ENCODE measurements at places on chromosomes 6 and 20.

DNA sequence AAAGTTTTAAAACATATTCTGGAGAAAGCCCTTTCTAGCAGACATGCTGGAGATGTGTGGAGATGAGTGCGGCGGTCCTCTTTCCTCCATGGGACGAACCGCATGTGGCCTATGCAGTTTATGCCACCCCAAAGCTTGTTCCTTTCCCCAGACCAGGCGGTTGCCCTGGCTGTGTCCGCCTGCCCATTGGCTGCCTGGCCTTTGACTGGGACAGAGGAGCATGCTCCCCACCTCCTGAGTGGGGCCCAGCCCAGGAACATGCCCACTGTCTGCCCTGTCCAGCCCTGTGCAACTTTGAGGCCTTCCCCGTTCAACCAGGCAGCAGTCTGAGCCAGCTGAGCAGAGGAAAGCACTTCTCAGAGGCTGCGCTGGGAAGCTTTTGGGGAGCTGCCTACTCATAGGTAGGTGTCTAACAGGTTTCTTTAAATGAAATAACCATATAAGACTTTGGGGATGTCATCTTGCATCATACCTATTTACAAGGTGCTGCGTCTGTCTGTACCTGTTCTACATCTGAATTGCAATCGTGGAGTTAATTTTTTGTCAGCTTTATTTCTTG is 20.6 kb downstream of the FOXC1 start:
- DNase-seq, result no peak

DNA sequence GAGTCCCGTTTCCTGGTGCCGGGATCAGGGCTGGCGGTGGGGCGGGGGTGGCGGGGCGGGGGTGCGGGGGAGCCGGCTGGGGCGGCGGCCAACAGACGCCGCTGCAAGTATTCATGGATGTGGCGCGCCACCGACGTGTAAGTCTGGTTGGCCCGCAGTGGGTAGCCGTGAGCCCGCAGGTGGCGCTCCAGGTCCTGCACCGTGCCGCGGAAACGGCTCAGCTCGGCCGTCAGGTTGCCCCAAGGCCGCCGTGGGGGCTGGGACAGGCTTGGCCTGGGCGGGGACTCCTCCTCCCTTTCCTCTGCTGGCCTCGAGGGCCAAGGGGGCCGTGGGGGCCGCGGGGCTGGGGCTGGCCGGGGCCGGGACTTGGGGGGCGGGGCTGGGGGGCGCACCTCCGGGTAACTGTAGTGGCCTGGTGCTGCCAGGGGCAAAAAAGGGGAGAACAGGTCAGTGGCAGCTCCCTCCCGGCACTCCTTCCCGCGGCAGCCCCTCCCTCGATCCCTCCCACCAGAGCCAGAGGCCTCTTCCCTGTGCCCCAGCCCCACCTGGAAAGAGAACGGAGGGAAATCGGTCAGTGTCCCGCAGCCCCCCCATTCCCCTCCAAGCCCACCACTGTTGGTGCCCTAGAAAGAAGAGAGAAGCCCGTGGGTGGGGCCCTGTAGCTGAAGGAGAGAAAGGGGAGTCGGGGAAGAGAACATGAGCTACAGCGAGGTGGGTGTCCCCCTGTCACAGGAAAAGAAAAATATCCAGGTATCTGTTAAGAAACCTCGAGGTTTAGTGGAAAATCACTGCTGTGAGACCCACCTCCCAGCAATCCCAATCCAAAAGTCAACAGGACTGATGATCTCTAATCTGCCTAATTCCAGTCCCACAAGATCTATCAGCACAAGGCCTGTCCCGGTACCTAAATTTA is 21.3 kb downstream of the TNXB start:
- peak; percentile 88 for DNase-seq

- DNase-seq, result peak; percentile 34
These were observed 36.9 kb upstream of the PLCB4 start for GRCh38 chr20:9031991-9032390.

GRCh38 chr6:24780206-24780605 is 5.5 kb downstream of the GMNN start:
- DNase-seq, result no peak

GRCh38 chr6:23016696-23017095 is 447.3 kb downstream of the HDGFL1 start:
- DNase-seq, result no peak

DNA sequence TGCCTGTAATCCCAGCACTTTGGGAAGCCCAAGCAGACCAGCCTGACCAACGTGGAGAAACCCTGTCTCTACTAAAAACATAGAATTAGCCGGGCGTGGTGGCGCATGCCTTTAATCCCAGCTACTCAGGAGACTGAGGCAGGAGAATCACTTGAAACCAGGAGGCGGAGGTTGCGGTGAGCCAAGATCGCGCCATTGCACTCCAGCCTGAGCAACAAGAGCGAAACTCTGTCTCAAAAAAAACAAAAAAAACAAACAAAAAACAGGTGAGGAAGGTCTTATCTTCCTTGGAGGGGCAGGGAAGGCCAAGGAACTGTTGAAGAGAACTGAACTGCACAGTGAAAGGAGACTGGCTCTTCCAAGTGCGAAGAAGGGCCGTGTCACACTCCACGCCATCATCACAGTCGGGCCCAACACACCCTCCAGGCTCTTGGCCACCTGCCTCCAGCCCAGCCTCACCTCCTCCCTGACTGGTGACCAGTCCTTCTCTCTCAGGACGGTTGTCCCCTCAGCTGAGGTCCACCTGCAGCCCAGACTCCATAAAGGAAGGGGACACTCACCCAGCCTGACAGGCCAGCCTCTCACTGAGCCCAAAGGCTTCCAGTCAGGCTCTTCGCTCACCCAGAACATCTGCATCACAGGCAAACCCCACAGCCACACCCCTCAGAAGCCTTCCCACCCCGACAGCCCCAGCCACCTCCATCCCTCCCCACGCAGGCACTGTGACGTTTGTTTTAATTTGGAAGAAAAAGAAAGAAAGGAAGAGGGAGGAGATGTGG is 4.1 kb downstream of the ZC3H12D start:
- DNase-seq, result no peak

GRCh38 chr6:158544428-158544827 is 15.5 kb upstream of the TMEM181 start:
- DNase-seq, result no peak

- DNase-seq, result no peak
These were observed 76.5 kb upstream of the TOP1 start for GRCh38 chr20:40952136-40952535.

- no peak for DNase-seq
These were observed 153.6 kb downstream of the VEGFA start for GRCh38 chr6:43923376-43924221.

DNA sequence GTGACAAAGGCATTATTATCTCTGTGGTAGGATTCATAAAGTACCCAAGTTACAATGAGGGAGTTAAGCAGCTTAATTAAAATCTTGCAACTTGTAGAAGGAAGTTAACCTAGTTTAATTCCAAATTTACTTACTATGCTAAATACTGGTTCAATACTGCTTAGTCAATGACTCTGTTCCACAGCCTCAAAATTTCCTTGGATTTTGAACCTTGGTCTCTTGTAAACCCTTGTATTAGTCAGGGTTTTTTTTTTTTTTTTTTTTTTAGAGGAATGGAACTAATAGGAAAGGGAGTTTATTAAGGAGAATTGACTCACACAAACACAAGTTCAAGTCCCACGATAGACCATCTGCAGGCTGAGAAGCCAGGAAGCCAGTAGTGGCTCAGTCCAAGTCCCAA is 163.4 kb downstream of the HS3ST5 start:
- no peak for DNase-seq

GRCh38 chr6:128696691-128697689 is 176.6 kb upstream of the PTPRK start:
- no peak for DNase-seq

- no peak for DNase-seq
These were observed 32.5 kb downstream of the SDHAF4 start for GRCh38 chr6:70599187-70599586.

- peak; percentile 20 for DNase-seq
These were observed 43.4 kb downstream of the PLCG1 start for GRCh38 chr20:41180599-41181333.

DNA sequence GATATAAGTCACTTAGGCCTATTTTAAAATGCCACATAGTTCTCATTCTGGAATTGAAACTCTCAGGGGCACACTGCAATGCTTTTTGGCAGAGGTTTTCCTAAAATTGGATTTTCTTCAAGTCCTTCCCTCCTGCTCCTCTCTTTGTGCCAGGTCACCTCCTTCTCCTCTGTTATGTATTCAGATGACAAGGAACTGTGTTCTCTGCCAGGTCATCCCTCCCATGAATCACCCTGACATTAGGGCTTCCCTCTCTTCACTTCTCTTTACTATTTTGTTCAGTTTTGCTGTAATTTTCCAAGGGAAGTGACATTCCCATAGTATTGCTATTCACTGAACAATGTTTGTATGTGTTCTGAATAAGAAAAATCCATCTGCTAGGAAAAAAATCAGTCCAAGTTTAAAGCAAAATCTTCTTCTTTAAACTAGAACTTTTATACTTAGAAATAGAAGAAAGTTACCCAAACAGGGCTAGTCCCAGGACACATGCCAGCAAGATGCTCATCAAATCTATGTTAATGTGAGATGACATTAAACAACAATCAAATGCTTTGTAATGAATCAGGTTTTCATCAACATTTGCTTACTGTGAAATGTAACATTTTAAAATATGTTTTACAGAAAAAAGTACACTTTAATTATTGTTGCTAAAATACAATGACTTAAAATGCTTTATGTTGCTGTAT is 461.1 kb downstream of the MMUT start:
- DNase-seq, result no peak

GRCh38 chr20:18717062-18717461 is 96.5 kb upstream of the SCP2D1 start:
- DNase-seq, result no peak

- DNase-seq, result no peak
These were observed 52.0 kb downstream of the CDC5L start for GRCh38 chr6:44439270-44440045.

DNA sequence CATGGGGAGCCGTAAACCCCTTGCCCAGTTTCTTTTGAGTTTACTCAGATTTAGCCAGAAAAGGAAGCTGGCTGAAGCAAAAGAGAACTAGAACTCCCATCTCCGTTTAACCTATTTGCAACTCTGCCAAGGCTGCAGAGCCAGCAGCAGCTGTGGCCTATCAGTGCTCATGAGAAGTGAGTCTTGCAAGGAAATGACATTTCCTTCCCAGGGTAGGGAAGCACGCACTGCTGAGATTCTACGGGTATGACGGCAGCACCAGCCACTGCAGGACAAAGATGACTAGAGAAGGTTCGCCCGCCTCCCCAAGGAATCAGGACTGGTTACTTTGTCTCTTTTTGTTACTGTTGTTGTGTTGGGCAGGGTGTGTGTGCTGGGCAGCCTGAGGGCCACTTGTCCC is 47.6 kb downstream of the PPP1R3G start:
- DNase-seq, result peak; percentile 80

- DNase-seq, result no peak
These were observed 25.9 kb upstream of the HAO1 start for GRCh38 chr20:7966176-7966575.

DNA sequence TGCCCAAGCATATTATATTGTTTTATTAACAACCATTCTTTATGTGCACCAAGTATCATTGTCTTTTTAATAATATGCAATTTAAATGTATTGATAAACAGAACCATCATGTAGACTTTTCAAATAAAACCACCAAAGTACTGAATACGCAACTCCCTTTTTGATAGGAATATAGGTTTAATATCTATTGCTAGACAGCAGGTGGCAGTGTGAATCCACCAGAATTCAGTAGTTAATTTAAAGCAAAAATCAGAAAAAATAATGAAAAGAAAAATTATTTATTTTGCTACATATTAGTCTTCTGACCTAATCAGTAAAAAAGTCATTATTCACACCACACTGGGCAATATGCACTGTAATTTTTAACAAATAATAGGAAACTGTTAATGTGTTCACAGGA is 143.7 kb downstream of the KLHL32 start:
- no peak for DNase-seq

DNA sequence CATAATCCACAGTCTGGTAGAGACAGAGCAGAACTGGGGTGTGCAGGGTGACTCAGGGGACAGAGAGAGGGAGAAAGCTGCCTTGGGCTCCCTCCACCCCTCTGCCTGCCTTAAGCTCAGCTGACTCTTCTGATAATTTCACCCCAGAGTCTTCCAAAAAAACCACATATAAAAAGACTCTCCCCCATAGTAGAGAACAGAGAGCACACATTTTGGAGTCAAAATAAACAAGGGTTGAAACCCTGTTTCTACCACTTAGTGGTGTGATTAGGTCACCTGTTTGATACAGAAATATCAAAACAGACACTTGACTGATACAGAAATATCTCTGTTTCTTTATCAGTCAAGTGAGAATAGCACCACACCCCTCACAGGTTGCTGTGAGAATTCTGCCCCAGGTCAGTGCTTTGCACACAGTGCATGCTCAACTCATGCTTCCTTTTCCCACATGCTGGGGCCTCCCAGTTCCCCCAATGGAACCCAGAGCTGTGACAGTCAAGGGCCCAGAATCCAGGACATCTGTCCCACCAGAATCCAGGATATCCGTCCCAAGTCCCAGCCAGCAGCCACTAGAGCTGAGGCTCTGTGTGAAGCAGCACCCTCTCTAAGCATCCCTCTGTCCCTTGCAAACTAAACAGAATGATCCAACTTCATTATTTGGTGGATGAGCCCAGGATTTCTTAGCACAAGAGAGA is 1.2 kb downstream of the TREML2 start:
- no peak for DNase-seq

DNA sequence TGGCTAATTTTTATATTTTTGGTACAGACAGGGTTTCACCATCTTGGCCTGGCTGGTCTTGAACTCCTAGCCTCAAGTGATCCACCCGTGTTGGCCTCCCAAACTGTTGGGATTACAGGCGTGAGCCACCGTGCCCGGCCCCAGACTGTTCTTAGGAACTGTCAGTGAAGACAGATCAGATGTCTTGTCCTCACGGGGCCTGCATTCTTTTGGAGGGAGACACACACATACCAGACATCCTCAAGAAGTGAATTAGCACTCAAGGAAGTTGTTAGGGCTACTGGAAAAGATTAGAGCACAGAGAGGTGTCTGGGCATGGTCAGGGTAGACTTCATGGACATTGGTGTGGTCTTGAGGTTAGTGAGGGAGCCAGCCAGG is 10.3 kb upstream of the LPIN3 start:
- DNase-seq, result no peak

DNA sequence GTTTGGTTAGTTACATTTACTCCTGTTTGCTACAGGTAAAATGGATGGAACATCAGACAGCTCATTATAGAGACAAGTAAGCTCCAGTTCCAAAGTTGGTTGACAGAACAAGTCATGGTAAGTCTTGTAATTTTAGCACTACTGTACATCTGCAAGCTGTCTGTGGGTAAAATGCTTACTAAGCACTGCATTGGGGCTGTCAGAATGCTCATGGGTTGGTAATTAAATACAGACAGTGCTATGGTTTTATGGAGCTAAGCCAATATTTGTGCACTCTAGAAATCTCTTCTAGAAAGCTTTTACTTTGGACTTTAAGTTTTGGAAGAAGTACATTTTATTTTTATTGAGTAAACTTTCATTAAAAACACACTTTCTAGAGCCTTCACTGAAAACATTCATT is 419.2 kb upstream of the MMS22L start:
- DNase-seq, result no peak

GRCh38 chr6:138896104-138896756 is 91.8 kb downstream of the REPS1 start:
- DNase-seq, result no peak

GRCh38 chr6:42403831-42404230 is 47.9 kb downstream of the TRERF1 start:
- no peak for DNase-seq

- DNase-seq, result no peak
These were observed 179.3 kb upstream of the DTNBP1 start for GRCh38 chr6:15841937-15842726.

Data from femur (tissue), 1 donor.